ENCODE measurements at places on chromosomes 2 and 18.

DNA sequence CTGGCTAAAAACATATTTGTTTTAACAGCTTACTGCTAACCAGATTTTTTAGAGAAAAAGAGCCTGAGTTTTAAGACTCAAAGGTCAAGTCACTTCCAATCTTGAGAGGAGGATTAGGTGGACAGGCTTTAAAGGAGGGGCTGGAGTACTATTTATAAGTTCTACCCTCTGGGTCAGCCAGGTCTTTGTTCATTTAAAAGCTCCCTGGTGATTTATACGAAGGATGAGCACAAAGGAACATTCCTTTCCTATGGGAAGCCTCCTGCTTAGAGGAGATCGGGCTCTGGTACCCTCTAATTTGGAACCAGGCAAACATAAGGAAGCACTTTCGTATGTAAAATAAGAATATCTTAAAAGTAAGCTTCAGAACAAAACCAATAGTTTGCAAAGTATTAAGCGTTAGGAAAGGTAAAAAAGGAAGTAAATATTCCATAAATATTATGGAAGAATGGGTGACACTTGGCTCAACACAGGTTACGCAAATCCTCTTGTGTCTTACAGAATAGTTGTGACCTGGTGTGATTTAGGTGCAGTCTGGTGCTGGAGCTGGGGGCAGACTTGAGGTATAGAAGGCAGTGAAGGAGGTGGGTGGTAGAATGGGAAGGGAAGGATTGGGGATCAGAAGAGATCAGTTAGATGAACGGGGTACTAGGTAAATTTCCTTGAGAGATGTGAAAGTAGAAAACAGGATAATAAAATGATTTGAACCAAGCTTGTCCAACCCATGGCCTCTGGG is 35.6 kb downstream of the PDE6D start:
- DNase-seq: no peak

GRCh38 chr2:215784371-215784783 is 229.0 kb downstream of the MREG start:
- no peak for DNase-seq

DNA sequence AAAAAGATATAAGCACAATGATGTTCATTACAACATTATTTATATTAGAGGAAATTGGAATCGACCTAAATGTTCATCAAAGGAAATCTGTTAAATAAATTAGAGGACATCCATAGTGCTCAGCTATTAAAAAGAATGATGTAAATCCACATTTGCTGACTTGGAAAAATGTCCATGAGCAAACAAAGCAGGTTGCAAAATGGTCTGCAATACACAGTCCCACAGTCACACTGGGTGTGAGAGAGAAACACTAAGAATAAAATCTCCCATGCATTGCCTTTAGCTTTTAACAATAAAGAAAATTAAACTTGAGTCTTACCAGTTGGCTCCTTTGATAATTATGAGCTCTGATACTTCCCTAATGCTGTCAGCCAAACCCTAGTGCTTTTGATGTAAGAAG is 811.1 kb upstream of the SALL3 start:
- DNase-seq: no peak

DNA sequence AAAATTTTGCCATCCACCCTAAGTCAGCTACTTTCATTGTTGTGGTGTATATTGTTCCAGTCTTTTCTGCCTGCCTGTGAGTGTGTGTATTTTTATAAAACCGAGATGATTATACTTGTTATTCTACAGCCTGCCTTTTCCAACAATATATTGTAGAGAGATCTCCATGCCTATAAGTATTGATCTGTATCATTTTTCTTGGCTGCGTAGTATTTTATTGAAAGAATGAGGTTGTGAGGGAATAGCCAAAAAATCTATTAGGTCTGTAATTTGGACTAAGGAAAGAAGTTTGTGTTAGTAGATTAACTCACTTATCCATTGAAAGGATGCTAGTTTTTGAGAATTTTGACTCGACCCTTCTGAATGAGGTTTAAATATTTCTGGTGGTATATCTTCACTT is 34.9 kb downstream of the PPM1B start:
- DNase-seq: no peak

DNA sequence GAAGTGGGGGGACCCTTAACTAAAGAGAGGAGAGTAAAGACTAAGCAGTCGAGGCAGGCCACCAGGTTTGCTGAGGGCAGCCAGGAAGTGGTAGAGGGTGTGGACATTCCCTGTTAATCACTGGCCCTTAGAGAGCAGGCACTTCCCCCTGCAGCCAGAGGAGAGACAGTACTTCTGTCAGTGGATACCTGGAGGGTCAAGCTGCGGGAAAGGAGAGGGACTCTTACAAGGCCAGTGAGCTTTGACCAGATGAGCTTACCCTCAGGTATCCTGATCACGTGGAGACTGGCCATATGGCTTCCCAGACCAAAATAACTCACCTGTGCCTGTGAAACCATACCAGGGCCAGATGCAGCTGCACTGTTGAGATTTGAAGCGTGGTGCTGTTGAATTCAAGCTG is 28.6 kb downstream of the ITGA6 start:
- DNase-seq: peak; percentile 57

GRCh38 chr2:126828051-126828450 is 70.6 kb upstream of the TEX51 start:
- DNase-seq: no peak

DNA sequence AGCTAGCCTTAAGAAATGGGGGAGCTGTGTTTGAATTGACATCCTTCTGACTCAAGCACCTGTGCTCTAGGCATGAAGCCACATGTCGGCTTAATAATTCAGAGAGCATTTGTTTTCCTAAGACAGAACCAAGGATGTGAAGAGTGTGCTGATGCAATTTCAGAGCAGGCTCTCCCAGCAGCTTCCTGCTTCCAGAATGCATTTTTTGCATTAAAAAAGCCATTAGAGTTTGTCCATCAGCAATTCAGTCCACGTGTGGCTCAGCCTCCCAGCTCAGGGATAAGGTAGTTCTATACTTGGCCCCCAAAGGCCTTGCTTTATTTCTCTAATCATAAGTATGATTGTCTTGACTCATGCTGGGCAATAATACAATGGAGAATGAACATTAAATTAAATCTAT is 37.7 kb downstream of the DOCK10 start:
- no peak for DNase-seq

DNA sequence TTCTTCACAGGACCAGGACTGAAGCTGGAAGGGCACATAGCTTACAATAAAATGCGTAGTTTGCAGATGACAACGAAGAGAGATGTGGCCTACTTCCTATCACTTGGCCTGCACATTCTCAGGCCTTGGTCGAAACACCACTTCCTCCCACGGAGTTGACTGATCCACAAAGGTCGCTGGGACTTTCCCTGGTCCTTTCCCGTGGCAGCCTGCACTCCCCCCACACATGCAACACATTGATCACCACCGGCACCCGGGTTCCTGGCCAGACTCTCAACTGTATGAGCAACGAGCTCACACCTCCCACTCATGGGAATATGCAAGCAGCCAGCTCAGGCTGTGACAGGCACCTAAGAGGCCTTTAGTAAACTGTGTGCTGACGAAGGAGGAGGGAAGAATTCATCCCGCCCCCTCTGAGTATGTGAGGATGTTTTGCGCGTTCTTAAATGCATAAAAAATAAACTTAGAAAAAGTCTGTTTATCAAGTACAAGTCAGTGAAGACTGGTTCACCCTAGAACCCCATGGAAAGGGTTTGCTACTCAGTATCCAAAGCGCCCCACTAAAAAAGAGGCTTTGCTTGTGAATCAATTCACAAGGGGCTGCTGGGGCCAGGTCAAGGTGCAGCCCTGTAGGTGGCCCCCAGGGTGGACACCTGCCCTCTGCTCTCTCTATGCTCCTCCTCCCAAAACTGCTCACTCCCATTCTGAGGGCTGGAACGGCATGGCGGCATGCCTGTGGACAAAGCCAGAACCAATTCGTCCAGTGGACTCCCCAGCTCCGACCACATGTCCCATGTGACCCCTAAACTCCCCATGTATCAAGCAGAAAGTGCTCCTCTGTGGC is 154.3 kb downstream of the EIPR1 start:
- DNase-seq: no peak

DNA sequence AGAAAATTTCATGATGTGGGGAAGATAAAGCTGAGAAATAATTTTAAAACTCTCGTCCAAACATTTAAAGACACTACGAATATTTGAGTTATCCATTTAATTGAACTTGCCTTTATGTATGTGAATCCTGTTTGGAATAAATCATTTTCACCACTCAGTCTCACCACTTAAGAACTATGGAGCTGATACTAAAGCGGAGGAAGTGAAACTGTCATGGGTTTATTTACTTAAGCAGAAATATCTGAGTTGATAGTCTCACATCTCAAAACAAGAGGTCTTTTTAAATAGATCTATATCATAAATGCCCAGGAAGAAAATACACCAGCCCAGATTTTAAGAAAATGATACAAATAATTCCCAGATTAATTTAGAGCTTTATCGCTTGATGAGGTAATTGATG is 532.4 kb downstream of the ZNF804A start:
- DNase-seq: no peak

DNA sequence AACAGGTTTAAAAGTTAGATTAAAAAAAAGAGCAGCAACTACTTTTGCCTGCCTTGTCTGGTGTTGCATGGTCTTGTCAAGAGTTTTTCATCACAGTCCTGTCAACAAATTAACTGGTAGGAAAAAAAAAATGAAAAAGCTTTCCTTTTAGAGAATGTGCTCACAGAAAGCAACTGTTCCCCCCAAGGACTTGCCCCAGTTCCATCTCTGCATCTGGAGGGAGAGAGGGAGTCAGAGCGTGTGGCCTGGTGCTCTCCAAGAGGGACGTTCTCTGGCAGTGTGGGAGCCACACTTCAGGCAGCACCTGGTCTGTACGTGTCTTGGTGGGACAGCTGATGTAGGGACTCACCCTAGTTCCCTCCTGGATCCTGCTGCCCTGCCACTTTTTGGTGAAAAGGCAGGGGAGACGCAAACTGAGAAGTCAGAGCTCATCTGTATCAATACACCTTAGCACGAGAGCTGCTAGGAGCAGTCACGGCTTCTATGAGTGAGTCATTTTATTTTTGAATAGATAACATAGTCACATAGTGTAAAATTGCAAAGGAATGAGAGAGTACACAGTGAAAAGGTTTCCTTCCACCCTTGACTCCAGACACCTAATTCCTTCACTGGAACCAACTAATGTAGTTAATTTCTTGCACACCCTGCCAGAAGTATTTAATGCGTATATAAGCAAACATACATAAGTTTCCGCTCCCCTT is 172.5 kb upstream of the MGAT5 start:
- DNase-seq: no peak

DNA sequence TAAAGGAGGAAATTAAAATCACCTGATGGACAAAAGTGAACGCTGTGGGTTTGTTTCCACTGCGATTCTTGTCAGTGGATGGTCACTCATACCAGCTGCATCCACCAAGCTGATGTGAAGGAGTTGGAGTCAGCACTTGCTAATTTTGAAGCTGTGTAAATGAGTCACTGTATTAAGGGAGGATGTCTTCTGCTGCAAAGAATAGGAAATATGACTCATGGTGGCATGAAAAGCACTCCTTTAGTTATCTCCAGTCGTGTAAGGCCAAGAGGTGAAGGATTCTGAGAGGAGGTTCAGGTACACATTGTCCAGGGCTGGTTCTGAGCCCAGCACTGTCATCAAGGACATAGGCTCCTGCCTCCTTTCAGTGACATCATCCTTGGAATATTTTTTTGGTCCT is 71.7 kb upstream of the SKOR2 start:
- DNase-seq: no peak

DNA sequence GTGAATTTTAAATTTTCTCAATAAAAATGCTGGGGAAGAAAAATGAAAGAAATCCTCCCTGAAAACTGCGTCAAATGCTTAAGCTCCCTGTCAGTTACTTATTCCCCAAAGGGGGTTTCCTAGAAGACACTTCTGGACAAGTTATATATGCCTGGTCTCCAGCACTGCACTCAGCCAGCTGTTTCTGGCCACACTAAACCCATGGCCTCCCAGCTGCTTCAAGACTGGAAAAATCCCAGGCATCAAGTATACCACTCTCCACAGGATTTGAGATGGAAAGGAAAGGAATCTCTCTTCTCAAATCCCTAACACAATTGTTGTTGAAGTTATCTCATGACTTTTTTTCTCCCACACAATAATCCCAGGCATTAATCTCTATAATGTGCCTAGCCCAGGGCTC is 245.7 kb downstream of the NBAS start:
- DNase-seq: no peak

DNA sequence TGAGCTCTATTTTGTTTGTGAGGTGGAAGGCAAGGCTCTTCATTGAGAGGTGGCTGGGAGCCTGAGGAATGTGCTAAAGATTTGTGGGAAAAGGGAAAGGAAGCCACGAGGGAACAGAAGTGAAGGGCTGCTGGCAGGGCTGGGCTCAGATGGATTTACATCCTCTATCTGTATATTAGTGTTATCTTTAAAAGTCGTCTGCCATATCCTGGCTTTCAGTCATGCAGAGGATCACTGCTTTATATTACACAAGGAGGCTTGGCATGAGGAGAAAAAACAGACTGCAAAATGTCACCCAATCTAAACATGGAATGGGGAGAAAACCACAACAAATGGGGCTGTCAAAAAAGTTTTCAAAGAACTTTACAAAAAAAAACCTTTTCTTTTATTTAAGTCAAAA is 434.4 kb downstream of the HRH4 start:
- no peak for DNase-seq

DNA sequence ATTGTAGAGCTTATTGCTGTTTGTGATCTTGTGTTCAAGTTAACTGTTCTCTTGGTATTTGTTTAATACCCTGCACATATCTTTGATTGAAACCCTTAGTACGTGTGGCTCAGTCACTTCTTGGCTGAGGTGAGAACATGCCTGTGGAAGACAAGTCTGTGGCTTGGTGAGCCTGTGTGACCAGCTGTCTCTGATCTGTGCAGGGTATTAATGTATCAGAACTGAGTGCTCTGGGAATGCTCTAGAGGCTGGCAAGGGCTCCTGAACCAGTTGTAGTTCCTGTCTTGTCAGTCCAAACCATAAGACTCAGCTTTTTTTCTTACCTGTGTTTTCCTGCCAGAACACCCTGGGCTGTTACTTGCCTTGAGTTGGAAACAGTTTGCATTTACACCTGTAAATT is 52.4 kb upstream of the EPHA4 start:
- no peak for DNase-seq

DNA sequence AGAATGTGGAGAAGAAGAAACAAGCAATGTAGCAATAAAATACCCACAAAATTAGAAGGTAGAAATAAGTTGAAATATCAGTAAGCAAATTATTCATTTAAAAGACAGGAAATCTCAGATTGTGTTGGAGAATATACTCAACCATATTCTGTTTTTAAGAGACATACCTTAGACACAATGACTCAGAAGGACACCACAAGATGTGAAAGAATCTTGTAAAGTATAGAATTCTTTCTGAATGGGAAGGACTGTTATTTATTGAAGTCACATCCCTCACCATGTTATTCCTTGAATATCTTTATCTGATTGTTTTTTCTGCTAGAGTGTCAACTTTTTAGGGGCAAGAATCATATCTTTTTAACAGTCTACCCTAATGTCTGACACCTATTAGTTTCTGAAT is 50.4 kb downstream of the CTAGE1 start:
- no peak for DNase-seq

- no peak for DNase-seq
Observed at GRCh38 chr18:32889615-32890593, 117.1 kb upstream of the KLHL14 start.

GRCh38 chr18:46767217-46767616 is 10.4 kb upstream of the ST8SIA5 start:
- DNase-seq: no peak

GRCh38 chr2:43107679-43108078 is 118.7 kb downstream of the ZFP36L2 start:
- no peak for DNase-seq

GRCh38 chr2:240250985-240251847 is 110.8 kb upstream of the OTOS start:
- peak; percentile 40 for DNase-seq

Measured in Peyer's patch (tissue), 4 donors.